ENCODE measurements at places on chromosomes 13 and 19. TPM values are rescaled to one million over a fixed set of nuclear protein-coding genes. Genes with fewer than 3 reads are reported as not detected.

The NLRP13 gene
- not detected for total RNA-seq

The FXYD3 gene
- 183 TPM for total RNA-seq

The PINLYP gene
- 0.17 TPM for total RNA-seq

DNA sequence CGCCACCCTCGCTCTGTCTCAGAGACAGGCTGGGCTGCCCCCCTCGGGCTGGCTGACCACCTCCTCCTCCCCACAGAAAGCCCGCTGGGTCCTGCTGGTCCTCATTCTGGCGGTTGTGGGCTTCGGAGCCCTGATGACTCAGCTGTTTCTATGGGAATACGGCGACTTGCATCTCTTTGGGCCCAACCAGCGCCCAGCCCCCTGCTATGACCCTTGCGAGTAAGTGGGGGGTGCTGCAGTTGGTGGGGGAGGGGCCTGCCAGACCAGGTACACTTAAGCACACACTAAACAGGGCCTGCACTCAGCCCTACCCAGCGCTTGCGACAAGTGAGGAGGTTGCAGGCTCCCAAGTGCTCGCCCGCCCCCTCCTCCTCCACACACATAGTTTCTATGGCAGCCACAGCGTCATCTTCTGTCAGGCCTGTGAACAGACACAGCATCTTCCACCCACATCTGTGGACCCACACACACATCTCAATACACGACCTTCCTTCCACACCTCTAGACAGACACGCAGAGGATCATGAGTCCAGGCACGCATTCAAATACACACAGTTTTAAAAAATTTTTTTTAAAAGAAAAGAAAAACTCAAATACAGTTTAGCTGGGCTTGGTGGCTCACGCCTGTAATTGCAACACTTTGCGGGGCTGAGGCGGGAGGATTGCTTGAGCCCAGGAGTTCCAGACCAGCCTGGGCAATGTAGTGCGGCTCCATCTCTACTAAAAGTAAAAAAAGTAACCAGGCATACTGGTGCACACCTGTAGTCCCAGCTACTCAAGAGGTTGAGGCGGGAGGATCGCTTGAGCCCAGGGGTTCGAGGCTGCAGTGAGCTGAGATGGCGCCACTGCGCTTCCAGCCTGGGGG, 18.4 kb downstream of the PLD3 start:
- DNase-seq = no peak

DNA sequence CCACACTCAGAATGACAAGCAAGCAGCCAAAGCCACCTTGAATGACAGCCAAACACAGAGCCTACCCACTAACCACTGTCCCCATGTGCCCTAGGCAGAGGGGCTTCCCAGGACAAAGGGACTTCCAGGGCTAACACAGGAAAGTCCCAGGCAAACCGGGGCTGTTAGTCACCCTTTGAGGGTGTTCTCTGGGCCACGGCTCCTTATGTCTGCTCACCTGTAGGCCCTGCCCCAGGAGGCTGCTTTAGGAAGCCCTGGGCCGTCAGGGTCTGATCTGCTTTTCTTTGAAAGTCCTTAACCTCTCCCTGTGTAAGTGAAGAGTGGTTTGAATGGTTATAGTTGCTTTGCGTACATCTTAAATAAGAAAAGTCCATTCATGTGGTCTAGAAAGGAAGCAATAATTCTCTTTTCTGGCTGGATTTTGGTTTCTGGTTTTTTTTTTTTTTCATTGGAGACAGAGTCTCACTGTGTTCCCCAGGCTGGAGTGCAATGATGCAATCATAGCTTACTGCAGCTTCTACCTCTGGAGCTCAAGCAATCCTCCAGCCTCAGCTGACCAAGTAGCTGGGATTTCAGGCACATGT, 161.4 kb downstream of the EFNB2 start:
- DNase-seq = no peak

The IFNL1 gene
- total RNA-seq = 1.0 TPM

DNA sequence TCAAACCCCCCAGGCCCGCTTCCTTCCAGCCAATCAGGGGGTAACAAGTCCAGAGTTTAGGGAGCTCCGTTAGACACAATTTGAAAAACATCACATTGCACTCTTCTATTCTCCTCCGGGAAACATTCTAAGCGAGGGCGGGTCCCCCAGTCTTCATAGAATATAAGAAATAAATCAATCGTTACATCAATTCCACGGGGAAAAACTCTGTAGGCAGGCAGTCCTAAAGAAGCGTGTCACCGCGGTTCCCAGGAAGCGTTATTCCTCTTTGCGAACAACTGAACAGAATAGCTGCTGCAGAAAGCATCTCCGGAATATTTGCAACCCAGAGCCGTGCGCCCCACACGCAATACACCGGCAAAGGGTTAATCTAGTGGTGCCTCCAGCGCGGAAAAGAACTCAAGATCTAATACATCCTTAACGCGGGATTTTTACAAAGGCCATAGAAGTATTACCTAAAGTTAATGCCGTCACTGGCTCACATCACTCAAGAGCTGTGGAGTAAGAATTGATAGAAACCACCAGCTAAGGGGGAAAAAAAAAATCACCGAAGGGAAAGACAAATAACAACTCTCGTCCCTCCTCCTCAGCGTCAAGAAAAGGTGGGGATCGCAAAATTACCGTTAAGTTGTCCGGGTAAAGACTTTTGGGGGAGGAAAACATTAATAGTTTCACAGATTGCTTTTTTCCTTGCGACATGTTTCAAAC, 65.1 kb downstream of the KCNRG start:
- no peak for DNase-seq

DNA sequence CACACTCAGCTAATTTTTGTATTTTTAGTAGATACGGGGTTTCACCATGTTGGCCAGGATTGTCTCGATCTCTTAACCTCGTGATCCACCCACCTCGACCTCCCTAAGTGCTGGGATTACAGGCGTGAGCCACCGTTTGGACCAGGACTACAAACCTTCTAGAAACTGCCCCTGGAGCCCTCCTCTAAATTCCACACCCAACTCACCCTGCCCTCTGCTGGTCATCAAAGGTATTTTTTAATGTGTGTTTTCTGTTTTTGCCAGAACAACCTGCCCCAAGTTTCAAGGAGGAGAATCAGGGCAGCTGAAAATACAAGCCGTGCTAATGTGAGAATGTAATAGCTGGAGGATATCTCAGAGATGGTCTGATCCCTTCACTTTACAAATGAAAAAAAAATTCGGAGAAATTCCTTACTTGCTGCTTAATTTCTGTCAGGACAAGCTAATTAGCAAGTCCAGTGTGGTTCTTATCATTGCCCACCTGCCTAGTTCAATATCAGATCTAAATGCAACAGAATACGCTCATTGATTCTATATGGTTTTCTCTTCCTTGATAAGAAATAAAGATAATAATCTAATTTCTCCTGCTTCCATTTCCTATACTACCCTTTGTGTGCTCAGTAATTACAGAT, 4.1 kb downstream of the ATP8A2 start:
- peak; percentile 36 for DNase-seq

GRCh38 chr19:33713194-33713593, 83.5 kb upstream of the KCTD15 start:
- no peak for DNase-seq

The ZNF177 gene
- 2.2 TPM for total RNA-seq

The GPR42 gene
- not detected for total RNA-seq

- no peak for DNase-seq
Observed at GRCh38 chr13:75432045-75432444, 49.9 kb downstream of the TBC1D4 start.

The LRRC4B gene
- not detected for total RNA-seq

The ZSCAN4 gene
- not detected for total RNA-seq

The ALDH16A1 gene
- 34.4 TPM for total RNA-seq

GRCh38 chr19:43983544-43983911, 460 bp upstream of the ZNF155 start:
- DNase-seq = no peak

GRCh38 chr13:103557878-103558277, 491.7 kb upstream of the SLC10A2 start:
- no peak for DNase-seq

The UBE2M gene
- total RNA-seq = 123 TPM

DNA sequence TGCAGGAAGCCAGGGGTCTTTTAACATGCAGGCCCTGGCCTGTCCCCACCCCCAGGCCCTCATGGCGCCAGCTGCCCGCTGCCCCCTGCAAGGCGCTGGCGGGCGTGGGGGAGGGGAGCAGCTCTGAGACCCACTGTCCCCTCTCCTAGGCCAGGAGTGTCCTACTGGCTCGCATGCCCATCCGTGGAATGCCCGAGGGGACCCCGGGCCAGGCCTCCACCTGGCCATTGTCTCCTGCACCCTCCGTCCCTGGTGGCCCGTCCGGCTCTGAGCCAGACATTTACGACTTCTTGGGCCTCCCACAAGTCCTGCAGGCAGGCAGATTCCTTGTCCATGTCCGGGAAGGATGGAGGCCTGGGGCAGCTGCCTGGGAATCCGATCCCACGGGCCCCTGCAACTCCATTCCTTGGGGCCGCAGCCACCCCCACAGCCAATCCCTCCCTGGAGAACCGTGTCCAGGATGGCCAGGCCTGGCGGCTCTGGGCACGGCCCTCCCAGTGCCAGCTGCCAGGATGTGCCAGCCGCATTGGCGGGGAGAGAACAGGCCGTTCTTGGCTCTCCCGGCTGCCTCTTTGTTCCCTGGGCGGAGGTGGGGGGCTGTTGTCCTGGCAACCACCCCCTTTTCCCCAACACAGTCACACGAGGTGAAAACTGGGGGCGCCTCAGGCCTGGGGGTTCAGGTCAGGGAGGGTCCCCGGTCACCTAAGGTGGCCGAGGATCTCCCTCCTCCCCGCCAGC, 10.5 kb upstream of the PLIN3 start:
- no peak for DNase-seq

- DNase-seq = no peak
Observed at GRCh38 chr13:104408733-104409132, 1342.5 kb upstream of the SLC10A2 start.

The PSG2 gene
- total RNA-seq = not detected

The SLC10A2 gene
- total RNA-seq = not detected

GRCh38 chr13:30033681-30034457, 183.5 kb upstream of the UBL3 start:
- DNase-seq = no peak

- peak; percentile 94 for DNase-seq
Observed at GRCh38 chr19:49142866-49143335, 12.3 kb downstream of the HRC start.

The USF2 gene
- 127 TPM for total RNA-seq

The ZFP14 gene
- total RNA-seq = 4.8 TPM

GRCh38 chr19:40799558-40800338, 757 bp downstream of the EGLN2 start:
- DNase-seq = peak; percentile 40

The ZNF805 gene
- total RNA-seq = 14.1 TPM

All from Calu3 (cell line).